HepG2 (cell line): ENCODE measurements at places on chromosomes 5 and 9.

DNA sequence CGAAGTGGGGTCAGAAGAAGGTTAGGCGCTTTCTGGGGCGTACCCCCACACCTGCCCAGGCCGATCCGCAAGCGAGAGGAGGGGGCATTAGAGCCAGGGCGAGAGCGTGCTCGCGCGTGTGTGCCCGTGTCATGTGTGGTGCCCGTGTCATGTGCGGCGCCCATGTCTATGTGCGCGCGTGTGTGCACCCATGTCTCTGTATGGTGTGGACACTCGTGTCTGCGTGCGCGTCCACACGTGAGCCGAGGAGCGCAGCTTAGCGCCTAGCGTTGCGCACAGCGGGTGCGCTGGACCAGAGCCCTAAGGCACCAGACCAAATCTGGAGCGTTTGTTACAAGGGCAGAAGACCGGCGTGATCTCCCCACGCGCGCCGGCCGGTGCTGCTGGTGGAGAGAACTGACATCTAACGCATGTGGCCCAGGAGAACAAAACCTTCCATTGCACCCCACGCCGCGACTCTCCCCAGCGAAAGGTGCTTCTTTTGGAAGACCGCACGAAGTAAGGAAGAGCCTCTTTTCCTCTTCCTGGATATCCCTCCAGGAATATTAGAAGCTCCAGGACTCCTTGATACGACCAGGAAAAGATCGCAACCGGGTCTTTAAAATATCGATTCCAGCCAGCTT is 644 bp downstream of the NIM1K start:
- H3K27ac ChIP-seq = no peak overlapping the region
- peak overlapping the region; percentile 57 for H3K4me3 ChIP-seq
- no peak for DNase-seq
- peaks cover 30% of the 10 kb centered on the region for H3K4me1 ChIP-seq

GRCh38 chr5:138438724-138439476 is at the start of gene REEP2:
Gene REEP2, plus strand, starts transcription at chr5:138439057. Its CDS starts 152 bp downstream, at chr5:138439209.
- no peaks in the 10 kb centered on the region; the same call in 2 of the 3 replicates for H3K27me3 ChIP-seq
- H3K4me3 ChIP-seq = peak within 1 kb of the TSS; percentile 77
- H3K4me1 ChIP-seq = peaks cover 35% of the 10 kb centered on the region
- no peak within 1 kb of the TSS for H3K27ac ChIP-seq

DNA sequence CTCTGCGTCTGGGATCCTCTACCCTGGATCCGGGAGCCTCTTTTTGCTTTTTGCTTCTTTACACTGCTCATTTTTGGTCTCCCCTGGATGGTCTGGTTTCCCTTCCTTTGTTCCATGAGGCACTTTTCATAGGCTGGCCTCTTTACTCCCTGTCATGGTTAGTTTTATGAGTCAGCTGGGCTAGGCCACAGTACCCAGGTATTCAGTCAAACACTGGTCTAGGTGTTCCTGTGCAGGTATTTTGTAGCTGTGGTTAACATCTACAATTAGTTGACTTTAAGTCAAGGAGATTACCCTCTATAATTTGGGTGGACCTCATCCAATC is 17.5 kb downstream of the ANKRD33B start:
- no peaks in the 10 kb centered on the region for H3K4me1 ChIP-seq
- no peak overlapping the region for H3K4me3 ChIP-seq
- no peaks in the 10 kb centered on the region for H3K36me3 ChIP-seq
- H3K27ac ChIP-seq = no peak overlapping the region
- no peaks in the 10 kb centered on the region; the same call in 2 of the 3 replicates for H3K27me3 ChIP-seq

- H3K36me3 ChIP-seq = no peaks in the 10 kb centered on the region
- peaks cover 1% of the 10 kb centered on the region; the same call in 1 of the 2 replicates for H3K27me3 ChIP-seq
- no peak overlapping the region for H3K27ac ChIP-seq
- H3K4me1 ChIP-seq = no peaks in the 10 kb centered on the region
- no peak for DNase-seq
Measured at GRCh38 chr5:76252437-76252836, 150.6 kb upstream of the IQGAP2 start.

- H3K4me3 ChIP-seq = no peak overlapping the region
- peaks cover 40% of the 10 kb centered on the region for H3K4me1 ChIP-seq
- no peaks in the 10 kb centered on the region for H3K27me3 ChIP-seq
- H3K36me3 ChIP-seq = peaks cover 11% of the 10 kb centered on the region; the same call in 2 of the 3 replicates
- DNase-seq = no peak
- H3K27ac ChIP-seq = no peak overlapping the region
Measured at GRCh38 chr5:66151491-66151890, 7.4 kb downstream of the SREK1 start.

DNA sequence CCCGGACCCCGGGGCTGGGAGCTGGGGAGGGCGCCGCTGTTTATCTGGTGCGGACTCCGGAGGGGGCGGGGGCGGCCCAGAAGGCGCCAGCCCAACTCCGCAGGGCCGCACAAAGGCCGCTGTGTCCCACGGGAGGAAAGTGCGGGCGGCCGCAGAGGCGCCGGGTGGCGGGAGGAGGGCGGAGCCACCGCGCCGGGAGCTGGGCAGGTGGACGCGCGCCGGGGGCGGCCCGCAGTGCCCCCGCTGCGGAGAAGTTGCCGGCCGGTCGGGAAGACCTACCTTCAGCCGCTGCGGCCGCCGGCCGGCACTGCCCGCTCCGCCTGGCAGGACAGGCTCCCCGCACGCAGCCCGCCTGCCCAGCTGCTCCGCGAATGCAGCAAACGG is 43.6 kb downstream of the NACC2 start:
- peak overlapping the region; percentile 67 for H3K4me3 ChIP-seq
- no peaks in the 10 kb centered on the region for H3K27me3 ChIP-seq
- peaks cover 13% of the 10 kb centered on the region for H3K36me3 ChIP-seq
- peaks cover 33% of the 10 kb centered on the region for H3K4me1 ChIP-seq

- H3K27me3 ChIP-seq = no peaks in the 10 kb centered on the region
- no peak overlapping the region for H3K27ac ChIP-seq
- no peak overlapping the region for H3K4me3 ChIP-seq
- no peak for DNase-seq
- no peaks in the 10 kb centered on the region for H3K4me1 ChIP-seq
- H3K36me3 ChIP-seq = no peaks in the 10 kb centered on the region
Measured at GRCh38 chr5:82792096-82792495, 285.1 kb downstream of the TMEM167A start.

DNA sequence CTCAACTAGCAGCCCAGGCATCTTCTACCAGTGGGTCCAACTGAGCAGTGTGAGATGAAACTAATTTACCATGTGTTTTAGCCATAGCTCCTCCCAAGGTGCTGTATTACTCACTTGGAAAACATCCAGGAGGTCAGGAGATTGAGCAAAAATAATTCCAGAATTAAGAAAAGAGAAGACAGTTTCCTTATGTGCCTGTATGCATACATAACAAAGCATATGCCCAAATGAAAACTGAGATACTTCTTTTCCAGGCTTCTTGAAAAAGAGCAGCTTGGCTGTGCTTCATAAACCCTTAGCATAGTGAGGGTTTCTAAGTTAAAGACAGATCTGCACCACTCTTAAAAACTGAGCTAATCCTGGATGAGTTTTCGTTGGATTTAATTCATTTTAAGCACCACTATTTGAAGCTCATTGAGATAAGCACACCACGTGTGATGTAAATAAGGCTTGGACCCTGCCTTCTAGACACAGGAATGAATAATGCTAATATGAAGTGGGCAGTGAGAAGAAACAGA is 119.4 kb downstream of the ADAMTS12 start:
- H3K4me3 ChIP-seq = no peak overlapping the region
- H3K4me1 ChIP-seq = no peaks in the 10 kb centered on the region
- DNase-seq = no peak
- H3K36me3 ChIP-seq = no peaks in the 10 kb centered on the region
- no peaks in the 10 kb centered on the region for H3K27me3 ChIP-seq
- H3K27ac ChIP-seq = no peak overlapping the region

GRCh38 chr9:114266969-114267368 is 55.9 kb upstream of the ORM1 start:
- H3K4me3 ChIP-seq = no peak overlapping the region
- no peak for DNase-seq
- peaks cover 90% of the 10 kb centered on the region for H3K36me3 ChIP-seq
- no peaks in the 10 kb centered on the region for H3K27me3 ChIP-seq

GRCh38 chr9:133417541-133418461 is at the start of gene REXO4:
Gene REXO4, minus strand, starts transcription at chr9:133418010. Its CDS starts 166 bp downstream, at chr9:133417844.
- H3K4me1 ChIP-seq = peaks cover 70% of the 10 kb centered on the region
- H3K36me3 ChIP-seq = peaks cover 29% of the 10 kb centered on the region; the same call in 2 of the 3 replicates
- DNase-seq = peak; percentile 88
- H3K4me3 ChIP-seq = peak within 1 kb of the TSS; percentile 84

GRCh38 chr9:136059851-136060670 is 35.0 kb downstream of the NACC2 start:
- no peak overlapping the region for H3K27ac ChIP-seq
- no peak for DNase-seq
- peaks cover 2% of the 10 kb centered on the region for H3K36me3 ChIP-seq
- no peak overlapping the region for H3K4me3 ChIP-seq

DNA sequence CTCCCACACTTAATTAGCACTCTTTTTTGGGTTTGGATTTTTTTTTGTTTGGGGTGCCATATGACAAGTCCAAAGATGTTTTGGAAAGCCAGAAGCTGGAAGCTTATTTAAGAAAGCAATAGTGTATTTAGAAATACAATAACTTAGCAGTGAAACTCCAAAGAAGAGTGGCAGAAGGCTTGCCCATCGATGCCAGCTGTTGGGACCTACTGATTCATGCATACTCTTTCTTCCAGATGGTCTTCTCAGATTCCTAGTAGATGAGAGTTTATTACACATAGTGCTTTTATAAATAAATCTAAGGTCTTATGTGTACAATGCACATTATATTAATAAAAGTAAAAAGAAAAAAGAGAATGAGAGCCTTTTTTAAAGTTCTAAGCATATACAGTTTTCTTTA is 374.6 kb downstream of the OSTF1 start:
- H3K4me3 ChIP-seq = no peak overlapping the region
- no peaks in the 10 kb centered on the region for H3K27me3 ChIP-seq
- H3K36me3 ChIP-seq = no peaks in the 10 kb centered on the region
- no peaks in the 10 kb centered on the region for H3K4me1 ChIP-seq
- no peak for DNase-seq
- no peak overlapping the region for H3K27ac ChIP-seq
